ENCODE measurements at places on chromosomes 5 and 9.
A peak's percentile ranks its signal among the peaks of the same experiment; 100 is the strongest.

GRCh38 chr5:113896789-113897188 lies 383.3 kb downstream of the YTHDC2 start:
- DNase-seq = no peak

- no peak for DNase-seq
These were observed 1.9 kb downstream of the OCLN start for GRCh38 chr5:69494452-69494851.

DNA sequence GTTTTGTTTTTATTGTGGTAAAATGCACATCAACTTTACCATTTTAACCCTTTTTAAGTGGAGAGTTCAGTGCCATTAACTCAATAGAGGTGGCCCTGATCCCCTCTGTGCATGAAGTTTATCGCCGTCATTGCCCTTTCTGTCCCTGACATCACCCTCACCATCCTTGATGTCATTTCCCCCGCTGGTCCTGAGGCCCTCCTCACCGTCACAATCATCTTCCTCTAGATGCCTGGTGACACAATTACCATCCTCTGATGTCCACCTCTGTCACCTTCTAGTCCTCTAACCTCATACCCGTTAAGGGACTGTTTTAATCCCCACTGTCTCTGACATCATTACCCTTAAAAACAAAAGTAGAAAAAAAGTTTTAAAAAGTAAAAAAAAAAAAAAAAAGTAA lies 112.5 kb upstream of the TBC1D2 start:
- no peak for DNase-seq

GRCh38 chr9:100505564-100506159 lies 32.7 kb downstream of the TMEFF1 start:
- DNase-seq = peak; percentile 26

- no peak for DNase-seq
These were observed 10.5 kb upstream of the ERCC6L2 start for GRCh38 chr9:95864852-95865580.

DNA sequence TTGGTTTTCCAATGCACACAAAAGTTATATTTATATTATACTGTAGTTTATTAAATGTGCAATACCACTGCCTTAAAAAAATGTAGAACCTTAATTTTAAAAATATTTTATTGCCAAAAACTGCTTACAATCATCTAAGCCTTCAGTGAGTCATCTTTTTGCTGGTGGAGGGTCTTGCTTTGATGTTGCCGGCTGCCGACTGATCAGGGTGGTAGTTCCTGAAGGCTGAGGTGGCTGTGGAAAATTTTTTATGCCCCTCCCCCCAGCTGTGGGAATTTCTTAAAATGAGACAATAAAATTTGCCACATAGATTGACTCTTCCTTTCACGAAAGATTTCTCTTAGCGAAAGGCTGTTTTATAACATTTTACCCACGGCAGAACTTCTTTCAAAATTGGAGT lies 75.9 kb upstream of the SLC25A51 start:
- no peak for DNase-seq

GRCh38 chr5:138275379-138275782 lies 960 bp upstream of the GFRA3 start:
- DNase-seq = no peak

DNA sequence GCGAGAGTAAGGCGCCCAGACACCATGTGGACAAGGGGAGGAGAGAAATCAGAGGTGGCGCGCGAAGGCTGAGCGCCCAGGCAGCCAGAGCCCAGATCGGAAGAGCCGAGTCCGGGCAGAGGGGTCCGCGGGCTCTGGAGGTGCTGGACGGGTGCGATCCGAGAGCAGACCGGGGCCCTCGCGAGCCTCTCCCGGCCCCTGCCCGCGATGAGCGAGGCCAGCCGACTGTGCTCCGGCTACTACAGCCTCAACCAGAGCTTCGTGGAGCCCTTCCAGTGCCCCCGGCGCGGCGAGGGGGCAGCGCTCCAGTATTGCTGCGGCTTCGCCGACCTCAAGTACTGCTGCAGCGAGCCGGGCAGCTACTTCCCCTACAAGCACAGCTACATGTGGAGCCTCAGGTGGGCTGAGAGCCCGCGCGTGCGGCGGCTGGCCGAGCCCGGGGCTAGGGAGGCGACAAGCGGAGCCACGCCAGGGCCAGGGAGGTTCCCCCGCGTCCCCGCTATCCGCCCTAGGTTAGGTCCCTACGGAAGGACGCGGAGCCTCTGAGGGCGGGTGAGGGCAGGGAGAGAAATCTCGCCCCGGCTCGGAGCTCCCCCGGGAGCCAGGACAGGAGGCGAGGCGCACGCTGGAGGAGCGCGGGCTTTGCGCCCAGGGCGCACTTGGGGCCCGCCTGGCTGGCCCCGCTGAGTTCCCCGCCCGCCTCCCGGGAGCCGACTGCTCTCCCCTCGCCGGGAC lies at the start of gene SHISAL2B:
TSS of gene SHISAL2B (plus strand) at position 87 of the 735 bp plus-strand sequence. CDS start at position 208, 121 bp downstream.
- no peak for DNase-seq

GRCh38 chr9:108019821-108020220 lies 530.3 kb upstream of the KLF4 start:
- DNase-seq = no peak

GRCh38 chr5:36261186-36261585 lies 19.5 kb upstream of the NADK2 start:
- DNase-seq = no peak

DNA sequence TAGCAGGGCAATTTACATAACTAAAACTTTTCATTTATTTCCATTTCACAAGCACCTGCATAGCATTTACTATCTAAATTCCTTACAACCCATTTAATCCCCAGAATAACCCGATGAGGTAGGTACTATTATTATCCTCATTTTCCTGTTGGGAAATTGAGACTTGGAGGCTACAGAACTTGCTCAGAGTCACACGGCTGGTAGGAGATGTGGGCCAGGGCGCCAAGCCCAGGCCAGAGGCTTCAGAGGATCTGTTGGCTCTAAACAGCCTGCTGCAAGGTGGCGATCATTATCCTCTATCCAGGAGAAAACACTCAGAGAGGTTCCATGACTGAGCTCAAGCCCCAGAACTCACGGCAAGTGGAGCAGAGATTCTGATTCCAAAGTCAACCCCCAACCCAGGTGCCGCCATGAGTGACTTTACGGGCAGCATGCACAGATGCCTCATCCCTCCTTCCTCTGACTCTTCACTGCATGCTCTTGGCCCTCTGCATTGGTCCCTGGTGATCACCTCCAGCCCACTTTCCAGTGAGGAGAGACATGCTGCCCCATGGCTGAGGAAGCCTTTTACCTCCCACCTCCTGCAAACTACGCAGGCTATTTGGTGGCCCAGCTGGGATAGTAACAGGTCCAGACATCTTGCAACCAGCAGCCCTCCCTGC lies 168.4 kb upstream of the FSTL4 start:
- DNase-seq = no peak

- DNase-seq = no peak
These were observed 7.9 kb upstream of the ENG start for GRCh38 chr9:127862075-127863011.

GRCh38 chr9:137405677-137406081 lies 17.3 kb downstream of the EXD3 start:
- no peak for DNase-seq

DNA sequence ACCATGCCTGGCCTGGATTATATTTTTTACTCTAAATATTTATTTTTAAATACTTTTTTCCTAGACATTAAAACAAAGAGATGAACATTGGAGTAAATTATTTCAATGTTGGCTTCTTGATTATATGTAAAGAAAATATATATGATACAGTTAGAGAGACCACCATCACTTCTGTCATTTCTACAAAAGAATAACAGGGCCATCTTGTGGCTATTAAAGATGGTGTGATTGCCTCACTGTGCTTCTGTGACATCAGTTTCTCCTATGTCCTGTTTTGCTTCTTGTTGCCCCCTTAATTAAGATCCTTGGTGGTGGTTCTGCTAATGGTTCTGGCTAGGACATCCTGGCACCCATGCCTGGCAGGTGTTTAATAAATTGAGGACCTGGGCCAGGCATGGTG lies 32.9 kb downstream of the NDFIP1 start:
- no peak for DNase-seq

DNA sequence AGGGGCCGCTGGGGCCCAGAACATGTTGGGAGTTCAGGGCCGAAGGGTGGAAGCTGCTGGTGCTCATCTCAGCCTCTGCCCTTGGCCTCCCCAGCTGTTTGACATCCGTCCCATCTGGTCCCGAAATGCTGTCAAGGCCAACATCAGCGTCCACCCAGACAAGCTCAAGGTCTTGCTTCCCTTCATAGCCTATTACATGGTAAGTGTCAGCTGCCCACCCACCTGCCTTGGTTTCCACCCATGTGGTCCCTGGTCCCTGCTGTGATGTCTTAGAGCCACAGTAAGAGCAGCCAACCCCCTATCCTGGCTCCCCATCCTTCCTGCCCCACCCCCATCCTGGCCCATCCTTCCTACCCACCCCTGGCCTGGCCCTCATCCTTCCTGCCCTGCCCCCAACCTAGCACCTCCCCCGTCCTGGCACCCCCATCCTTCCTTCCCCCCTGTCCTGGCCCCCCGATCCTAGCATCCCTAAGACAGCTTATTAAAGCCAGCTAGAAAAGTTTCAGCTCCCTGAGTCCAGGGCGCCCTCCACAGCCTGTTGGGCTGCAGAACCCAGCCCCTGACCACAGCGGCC lies 9.7 kb upstream of the CEL start:
- DNase-seq = no peak

All from stimulated activated CD4-positive, alpha-beta T cell treated with anti-CD3 and anti-CD28 coated beads, Interleukin-12 subunit alpha, Interleukin-12 subunit beta, amount 100 ng/mL, for 24 hours (primary cell).